PC-9 (cell line): ENCODE measurements at places on chromosomes 3 and 15.
A peak's percentile ranks its signal among the peaks of the same experiment; 100 is the strongest.

DNA sequence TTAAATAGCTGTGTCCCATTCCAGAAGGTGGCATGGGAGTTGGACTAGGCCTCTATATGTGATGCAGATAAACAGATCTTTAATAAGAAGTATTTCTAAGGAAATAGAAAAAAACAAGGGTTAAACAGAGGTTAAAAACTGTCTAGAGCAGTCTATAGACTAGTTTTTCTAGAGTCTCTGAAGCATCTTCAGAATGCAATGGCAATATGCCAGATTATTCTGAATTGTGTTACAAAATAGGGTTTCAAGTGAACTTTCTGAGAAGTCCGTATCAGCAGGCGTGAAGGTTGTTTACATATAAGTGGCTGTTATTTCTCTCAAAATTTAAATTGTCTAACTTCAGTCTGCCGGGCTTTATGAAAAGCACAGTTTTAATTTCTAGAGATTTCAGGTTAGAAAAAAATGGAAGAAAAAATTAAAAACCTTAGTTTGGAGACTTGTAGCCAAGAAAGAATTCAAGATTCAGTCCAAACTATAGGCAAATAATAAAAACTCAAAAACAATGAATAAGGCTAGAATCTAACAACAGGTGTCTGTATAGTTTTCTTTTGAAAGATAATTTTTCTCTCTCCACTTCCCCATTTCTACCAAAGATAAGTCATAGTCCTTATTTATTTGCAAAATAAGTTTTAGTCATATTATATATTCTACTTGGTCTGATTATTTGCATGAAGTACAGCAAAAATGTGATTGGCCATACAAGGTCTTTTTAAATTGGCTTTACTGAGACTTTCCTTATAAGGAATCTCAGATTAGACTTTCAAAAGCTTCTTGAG is 55.2 kb downstream of the OSTN start:
- no peaks in the 10 kb centered on the region for H3K4me1 ChIP-seq
- no peak overlapping the region for H3K27ac ChIP-seq
- no peak overlapping the region for H3K4me3 ChIP-seq
- no peaks in the 10 kb centered on the region for H3K27me3 ChIP-seq
- H3K36me3 ChIP-seq, result no peaks in the 10 kb centered on the region

GRCh38 chr3:41698898-41699297 is 263.0 kb downstream of the ULK4 start:
- no peak overlapping the region for H3K27ac ChIP-seq
- no peaks in the 10 kb centered on the region for H3K27me3 ChIP-seq
- H3K4me3 ChIP-seq, result no peak overlapping the region
- no peak for DNase-seq
- no peaks in the 10 kb centered on the region for H3K4me1 ChIP-seq
- no peaks in the 10 kb centered on the region for H3K36me3 ChIP-seq

- no peaks in the 10 kb centered on the region for H3K27me3 ChIP-seq
- no peaks in the 10 kb centered on the region for H3K36me3 ChIP-seq
- no peak for DNase-seq
- no peak overlapping the region for H3K4me3 ChIP-seq
These were observed 136.3 kb downstream of the EEFSEC start for GRCh38 chr3:128289534-128289933.

DNA sequence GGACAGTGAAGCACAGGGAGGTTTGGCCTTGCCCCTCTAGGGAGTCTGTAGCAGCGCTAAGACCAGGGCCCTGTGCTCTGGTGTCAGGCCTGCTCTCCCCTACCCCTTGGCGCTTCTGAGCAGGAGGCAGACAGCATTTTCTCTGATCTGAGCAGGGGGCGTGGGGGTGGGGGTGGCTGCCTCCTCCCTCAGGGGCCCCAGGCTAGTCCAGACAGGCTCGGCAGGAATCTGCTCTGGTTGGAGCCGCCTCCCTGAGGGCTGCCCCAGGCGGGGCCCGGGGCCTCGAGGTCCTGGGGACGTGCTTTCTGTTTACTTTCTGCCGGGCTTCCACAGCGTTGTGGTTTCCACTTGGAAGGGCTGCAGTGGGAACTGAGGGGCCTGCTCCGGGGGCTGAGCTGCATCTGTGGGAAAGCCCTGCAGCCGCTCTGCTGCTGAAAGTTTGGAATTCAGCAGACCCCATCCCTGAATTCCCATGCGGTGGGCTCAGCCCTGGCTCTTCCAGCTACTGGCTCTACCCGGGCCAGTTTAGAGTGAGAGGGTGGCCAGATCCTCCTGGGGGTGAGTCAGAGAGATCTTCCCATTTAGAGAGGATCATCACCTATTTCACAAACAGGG is 105.4 kb downstream of the LINGO1 start:
- no peak overlapping the region for H3K27ac ChIP-seq
- H3K4me3 ChIP-seq, result no peak overlapping the region
- H3K36me3 ChIP-seq, result no peaks in the 10 kb centered on the region
- peak; percentile 74 for DNase-seq

GRCh38 chr3:150146991-150147761 is 176.5 kb upstream of the PFN2 start:
- H3K27me3 ChIP-seq, result no peaks in the 10 kb centered on the region
- H3K27ac ChIP-seq, result no peak overlapping the region
- DNase-seq, result no peak
- no peaks in the 10 kb centered on the region for H3K36me3 ChIP-seq

- H3K27ac ChIP-seq, result no peak overlapping the region
- no peaks in the 10 kb centered on the region for H3K4me1 ChIP-seq
- DNase-seq, result no peak
- no peaks in the 10 kb centered on the region for H3K27me3 ChIP-seq
- no peak overlapping the region for H3K4me3 ChIP-seq
These were observed 42.8 kb upstream of the PLOD2 start for GRCh38 chr3:146203776-146204175.
